ENCODE measurements at places on chromosomes 5 and 9.

GRCh38 chr9:107600060-107600573 is 110.5 kb upstream of the KLF4 start:
- no peak for DNase-seq

DNA sequence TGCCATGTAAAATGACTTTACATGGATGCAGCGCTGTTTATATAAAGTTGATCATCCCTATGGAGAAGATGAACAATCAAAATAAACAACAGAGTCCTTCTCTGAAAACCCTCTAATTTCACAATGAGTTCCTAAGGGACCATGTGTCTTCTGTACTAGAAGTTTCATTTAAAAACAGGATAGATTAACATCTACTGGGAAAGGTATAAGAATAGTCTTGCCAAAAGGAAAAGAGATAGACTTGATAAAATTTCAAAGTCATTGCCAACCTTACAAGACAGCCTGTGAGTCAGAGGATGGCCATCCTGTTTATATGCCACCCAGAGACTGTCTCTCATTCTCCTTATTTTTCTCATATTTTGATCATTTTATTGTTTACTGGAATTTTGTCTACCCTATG is 367.1 kb upstream of the PDE4D start:
- DNase-seq: no peak

GRCh38 chr9:123096987-123097386 is 63.5 kb downstream of the GPR21 start:
- DNase-seq: no peak

- DNase-seq: no peak
Observed at GRCh38 chr5:179497636-179498340, 52.6 kb upstream of the RUFY1 start.

DNA sequence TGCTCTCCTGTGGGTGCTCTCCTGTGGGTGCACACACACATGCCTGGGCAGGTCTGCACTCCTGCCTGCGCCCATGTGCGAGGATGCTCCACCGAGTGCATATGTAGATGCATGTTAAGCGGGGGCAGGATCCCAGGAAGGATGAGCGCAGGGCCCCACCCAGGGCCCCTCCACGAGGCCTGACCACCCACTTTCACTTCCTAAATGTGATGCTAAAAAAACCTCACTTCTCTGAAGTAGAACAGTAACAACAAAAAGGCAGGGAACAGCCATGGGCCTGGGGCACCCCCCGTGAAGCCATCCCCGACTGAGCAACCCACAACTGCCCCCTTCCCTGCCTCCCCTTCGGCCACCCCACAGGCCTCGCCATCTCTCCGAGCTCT is 48.2 kb upstream of the SARDH start:
- no peak for DNase-seq

DNA sequence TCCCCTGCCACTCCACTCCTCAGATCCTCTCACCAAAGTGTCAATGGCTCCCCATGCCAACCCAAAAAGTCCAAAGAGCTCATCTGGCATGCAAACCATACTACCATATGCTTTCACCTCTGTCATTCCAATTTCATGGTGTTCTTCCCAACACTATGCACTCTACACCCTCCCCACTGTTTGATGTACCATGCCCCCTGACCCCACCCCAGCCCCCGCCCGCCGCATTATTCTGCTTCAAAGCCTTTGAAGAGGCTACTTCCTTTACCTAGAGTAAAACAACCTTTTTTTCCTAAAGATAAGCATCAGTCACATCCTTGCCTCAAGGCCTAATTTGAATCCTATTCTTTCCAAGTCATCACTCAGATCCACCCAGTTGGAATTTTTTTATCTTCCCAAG is 226.3 kb downstream of the DEPDC1B start:
- no peak for DNase-seq

DNA sequence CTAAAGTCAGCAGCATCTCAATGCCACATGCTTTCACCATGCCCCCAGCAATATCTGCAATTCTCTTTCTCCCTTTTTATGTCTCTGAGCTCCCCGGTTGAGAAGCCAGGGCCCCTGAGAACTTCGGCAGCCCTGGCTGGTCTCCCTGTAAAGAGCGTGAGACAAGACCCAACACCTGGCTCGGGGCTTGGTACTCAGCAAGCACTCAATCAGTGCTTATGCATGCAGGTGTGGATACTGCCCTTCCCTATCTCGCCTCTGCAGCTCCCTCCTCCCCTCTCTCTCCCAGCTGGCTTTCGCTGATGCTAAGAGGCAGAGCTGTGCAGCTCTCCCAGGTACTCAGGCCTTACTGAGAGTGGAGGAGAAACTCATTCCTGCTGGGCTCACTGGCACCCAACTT is 41.7 kb upstream of the AKNA start:
- peak; percentile 25 for DNase-seq

- DNase-seq: no peak
Observed at GRCh38 chr9:76018235-76018634, 127.8 kb downstream of the PCSK5 start.

DNA sequence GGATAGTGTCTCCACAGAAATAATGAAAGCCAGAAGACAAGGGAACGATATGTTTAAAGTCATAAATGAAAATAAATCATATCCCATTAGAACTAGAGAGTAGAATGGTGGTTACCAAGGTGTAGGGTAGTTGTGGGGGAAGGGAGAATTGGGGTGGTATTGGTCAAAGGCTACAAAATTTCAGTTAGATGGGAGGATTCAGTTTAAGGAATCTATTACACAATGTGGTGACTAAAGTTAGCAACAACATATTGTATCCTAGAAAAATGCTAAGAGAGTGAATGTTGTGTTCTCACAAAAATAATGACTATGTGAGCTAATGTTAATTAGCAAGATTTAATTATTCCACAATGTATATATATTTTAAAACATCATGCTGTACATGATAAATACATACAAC is 27.8 kb upstream of the LARP1 start:
- no peak for DNase-seq

DNA sequence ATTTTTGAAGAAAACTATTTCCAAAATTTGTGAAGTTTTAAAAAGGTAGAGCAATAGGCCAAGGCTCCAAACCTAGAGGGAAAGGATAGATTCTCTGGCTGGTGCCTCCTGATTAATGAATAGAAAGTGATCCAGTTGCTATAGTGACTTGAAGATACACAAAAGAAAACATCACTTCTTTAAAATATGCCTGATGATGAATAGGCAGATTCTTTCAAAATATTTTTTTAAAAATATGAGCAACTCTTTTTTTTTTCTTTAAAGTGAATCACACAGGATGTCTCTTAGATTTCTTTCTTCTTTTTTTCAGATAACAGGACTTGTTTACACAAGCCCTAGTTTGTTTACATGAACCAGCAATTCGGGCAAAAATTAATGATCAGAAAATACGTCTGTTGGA is 124.4 kb downstream of the RFK start:
- no peak for DNase-seq

- no peak for DNase-seq
Observed at GRCh38 chr5:180021900-180022299, 49.7 kb downstream of the RNF130 start.

- no peak for DNase-seq
Observed at GRCh38 chr5:78923622-78923970, 61.5 kb downstream of the ARSB start.

- DNase-seq: no peak
Observed at GRCh38 chr5:113788141-113788655, 274.7 kb downstream of the YTHDC2 start.

DNA sequence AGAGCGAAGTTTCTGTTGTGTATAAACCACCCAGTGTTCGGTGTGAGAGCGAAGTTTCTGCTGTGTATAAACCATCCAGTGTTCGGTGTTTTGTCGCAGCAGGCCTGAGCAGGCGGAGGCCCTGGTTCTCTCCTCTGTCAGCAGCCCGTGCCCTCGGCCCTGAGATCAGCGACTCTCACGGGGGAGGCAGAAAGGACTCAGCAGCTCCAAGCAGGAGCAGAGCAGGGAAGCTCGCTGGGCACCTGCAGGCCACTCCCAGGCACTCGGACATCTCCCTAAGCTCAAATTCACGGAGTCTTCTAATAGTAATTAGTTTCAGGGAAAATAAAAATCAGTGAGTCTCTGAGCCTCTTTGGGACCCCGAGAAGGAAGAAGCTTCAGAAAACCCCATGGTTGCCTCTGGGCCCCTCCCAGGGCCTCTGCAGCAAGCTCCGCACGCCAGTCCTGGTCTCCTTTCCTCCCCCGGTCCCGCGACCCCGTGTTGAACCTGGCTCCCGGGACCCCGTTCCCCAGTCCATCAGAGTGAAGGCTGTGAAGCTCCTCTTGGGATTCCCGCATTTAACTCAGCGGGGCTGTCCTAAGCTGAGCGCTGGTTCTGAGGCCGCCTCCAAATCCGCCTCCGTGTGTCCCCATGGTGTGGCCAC is 81.9 kb upstream of the ADAMTS2 start:
- no peak for DNase-seq

GRCh38 chr5:6825678-6826244 is 112.5 kb downstream of the TENT4A start:
- DNase-seq: no peak

GRCh38 chr5:72677447-72677846 is 139.0 kb upstream of the TNPO1 start:
- DNase-seq: no peak

DNA sequence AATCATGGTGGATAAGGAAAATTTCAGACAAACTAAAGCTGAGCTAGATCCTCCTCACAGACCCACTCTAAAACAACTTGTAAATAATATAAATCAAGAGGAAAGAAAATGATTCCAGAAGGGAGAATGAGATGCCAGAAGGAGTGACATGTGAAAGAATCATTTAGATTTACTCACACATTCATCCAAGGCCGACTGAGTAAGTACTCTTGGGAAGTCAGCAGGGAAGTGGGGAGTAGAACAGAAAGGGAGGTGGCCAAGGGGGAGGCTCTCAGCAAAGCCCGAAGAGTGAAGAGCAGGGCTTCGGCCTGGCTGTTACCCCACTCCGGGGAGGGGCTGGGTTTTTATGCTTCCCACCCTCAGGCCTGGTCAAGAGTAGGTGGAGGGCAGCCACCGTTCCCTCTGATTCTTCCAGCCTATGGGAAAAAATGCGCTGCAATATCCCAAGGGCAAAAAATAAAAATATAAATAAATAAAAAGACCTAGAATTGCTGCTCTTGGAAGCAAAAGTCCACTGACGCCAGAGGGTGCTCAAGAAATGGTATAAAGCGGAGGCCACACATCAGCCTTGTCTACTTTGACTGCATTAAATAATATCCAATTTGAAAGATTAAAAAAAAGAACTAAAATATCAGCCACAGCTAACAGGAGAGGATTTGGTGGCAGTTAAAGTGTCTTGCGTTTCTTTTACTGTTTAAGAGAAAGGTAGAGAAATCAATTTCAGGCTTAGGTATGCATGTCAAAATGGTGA is 110.2 kb upstream of the COL5A1 start:
- no peak for DNase-seq

DNA sequence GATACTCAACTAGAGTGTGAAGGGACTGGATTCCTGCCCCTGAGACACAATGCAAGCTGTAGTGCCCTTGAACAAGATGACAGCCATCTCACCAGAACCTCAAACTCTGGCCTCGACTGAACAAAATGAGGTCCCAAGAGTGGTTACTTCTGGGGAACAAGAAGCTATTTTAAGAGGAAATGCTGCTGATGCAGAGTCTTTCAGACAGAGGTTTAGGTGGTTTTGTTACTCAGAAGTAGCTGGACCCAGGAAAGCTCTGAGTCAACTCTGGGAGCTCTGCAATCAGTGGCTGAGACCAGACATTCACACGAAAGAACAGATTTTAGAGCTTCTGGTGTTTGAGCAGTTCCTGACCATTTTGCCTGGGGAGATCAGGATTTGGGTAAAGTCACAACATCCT is 2.4 kb downstream of the ZNF483 start:
- DNase-seq: no peak

- DNase-seq: no peak
Observed at GRCh38 chr5:58974083-58974482, 391.2 kb downstream of the RAB3C start.

All from activated naive CD4-positive, alpha-beta T cell treated with anti-CD3 and anti-CD28 coated beads, Interleukin-2, amount 50 U/mL, for 72 hours (primary cell).